Activated CD8-positive, alpha-beta memory T cell treated with anti-CD3 and anti-CD28 coated beads for 48 hours (primary cell): ENCODE measurements at places on chromosomes 12 and 14.
A peak's percentile ranks its signal among the peaks of the same experiment; 100 is the strongest.

DNA sequence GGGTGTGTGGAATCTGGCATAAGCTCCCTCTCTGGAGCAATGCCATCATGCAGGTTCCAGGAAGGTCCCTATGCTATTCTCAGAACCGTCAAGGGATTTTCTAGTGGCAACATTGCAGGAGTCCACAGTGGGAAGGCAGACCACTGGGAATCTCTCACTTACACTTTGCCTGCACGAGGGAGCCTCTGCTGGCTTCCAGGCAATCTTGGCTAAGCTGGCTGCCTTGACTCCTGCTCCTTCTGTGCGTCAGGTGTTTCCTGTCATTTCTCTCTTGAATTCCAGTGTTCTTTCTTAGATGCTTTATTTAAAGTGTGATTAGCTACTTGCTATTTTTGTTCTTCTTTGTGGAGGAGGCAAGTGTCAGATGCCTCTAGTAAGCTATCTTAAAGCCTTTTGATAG is 414.0 kb upstream of the ATP2B1 start:
- no peak for DNase-seq

DNA sequence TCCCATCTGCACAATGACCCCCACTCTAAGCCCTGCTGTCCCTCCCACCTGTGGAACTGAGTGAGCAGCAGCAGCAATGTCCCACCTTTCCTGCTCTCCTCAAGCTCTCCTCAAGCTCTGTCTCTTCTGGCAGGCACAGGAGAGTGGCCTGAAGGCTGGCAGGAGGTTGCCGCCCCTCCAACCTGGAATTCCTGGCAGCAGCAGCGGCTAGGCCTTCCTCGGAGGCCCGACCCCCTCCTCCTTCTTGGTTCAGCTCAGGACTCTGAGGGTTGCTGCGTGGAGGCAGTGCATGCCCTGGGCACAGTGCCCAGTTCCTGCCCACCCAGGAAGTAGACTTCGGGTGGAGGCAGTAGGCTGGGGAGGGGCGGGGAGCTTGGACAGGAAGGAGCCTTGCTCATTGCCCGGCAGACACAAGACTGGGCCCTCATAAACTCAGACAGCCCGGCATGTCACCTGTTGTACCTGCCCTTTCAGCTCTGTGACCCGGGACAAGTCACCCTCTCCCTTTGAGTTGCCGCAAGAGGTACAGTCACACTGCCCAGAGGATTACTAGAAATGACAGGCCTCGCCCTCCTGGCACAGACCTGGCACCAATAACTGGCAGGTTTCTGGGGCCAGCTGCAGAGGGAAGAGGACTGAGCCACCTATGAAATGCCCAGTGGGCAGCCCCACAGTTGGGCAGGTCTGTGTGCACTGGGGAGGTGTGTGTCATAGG is 2.1 kb upstream of the SERPINA1 start:
- no peak for DNase-seq

GRCh38 chr14:84535976-84536375 is 994.0 kb upstream of the FLRT2 start:
- DNase-seq: no peak

DNA sequence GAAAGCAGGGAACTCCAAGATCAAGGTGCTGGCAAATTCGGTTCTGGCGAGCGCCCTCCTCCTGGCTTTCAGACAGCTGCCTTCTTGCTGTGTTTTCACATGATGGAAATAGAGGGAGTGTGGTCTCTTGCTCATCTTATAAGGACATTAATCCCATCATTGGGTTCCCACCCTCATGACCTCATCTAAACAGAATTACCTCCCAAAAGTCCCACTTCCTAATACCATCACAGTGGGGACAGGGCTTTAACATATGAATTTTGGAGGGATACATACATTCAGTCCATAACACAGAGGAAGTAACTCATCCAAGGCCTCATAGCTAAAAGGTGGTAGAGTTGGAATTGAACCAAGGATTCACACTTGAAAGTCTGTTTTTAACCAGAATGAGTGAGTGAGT is 28.6 kb downstream of the DYRK2 start:
- no peak for DNase-seq

DNA sequence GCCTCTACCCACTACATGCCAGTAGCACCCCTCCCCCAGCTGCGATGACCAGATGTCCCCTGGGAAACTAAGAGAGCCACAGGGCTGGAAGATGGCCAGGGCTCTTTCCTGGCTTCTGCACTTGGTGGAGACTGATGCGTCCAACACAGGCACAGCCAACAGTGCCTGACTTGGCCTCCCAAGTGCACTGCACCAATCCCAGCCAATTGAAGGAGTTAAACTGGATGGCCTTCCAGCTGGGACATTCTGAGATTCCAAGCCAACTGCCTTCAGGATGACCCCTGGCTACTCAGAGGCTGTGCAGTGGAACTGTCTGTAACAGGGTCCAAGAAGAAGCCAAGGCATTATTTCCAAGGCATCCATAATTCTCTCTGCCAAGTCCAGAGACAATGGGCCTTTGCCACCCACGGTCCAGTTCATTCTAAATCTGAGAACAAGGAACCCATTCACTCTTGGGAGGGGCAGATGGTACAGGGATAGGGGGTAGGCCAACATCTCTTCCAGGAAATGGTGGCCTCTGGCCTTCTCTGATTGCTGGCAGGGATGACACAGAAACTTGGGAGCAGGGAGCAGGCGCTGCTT is 35.2 kb downstream of the PRIMA1 start:
- no peak for DNase-seq

DNA sequence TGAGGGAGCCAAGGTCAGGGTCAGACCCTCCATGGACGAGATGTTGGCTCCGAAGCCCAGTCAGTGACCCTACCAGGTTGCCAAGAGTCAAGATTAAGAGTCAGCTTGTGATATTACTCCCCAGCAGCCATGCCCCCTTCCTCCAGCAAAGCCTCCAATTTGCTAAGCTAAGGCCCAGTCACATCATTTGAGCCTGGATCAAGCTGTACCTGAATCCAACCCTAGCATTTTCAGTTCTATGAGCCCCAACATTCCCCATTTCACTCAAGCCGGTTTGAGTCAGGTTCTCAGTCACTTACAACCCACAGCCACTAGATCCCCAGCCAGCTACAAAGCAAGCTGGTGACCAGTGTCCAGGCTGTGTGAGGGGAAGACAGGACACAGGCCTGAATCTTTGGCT is 49.9 kb downstream of the SCARB1 start:
- DNase-seq: no peak

- DNase-seq: no peak
Observed at GRCh38 chr12:252636-253035, 10.0 kb downstream of the SLC6A13 start.

DNA sequence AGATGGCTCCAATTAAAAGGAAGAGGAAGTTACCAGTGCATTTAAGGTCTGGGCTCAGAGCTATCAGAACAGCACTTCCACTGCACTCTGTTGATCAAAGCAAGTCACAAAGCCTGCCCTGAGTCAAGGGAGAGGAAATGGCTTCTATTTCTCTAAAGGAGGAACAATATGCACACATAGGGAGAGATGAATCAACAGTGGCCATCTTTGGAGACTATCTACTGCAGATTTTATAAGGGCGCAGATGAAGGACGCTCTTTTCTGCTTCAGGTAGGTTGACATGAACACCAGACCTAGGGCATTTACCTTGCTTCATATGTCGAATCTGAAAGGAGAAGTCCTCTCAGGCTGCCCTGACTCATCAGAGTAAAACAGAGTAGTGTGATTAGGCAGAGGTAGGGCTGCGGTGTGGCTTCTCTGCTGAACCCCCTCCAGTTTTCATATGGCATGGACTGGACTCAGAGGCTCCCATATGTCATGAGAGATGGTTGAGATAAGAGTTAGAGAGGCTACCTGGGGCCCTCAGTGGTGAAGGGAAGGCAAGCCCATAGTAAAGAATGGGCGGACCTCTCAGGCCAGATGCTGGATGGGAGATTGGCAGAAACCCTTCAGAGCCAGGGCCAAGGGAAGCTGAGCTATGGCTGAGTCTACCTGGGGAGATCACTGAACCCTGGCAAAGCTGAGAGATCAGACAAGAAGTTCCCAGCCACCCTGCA is 84.4 kb downstream of the ARF6 start:
- no peak for DNase-seq

DNA sequence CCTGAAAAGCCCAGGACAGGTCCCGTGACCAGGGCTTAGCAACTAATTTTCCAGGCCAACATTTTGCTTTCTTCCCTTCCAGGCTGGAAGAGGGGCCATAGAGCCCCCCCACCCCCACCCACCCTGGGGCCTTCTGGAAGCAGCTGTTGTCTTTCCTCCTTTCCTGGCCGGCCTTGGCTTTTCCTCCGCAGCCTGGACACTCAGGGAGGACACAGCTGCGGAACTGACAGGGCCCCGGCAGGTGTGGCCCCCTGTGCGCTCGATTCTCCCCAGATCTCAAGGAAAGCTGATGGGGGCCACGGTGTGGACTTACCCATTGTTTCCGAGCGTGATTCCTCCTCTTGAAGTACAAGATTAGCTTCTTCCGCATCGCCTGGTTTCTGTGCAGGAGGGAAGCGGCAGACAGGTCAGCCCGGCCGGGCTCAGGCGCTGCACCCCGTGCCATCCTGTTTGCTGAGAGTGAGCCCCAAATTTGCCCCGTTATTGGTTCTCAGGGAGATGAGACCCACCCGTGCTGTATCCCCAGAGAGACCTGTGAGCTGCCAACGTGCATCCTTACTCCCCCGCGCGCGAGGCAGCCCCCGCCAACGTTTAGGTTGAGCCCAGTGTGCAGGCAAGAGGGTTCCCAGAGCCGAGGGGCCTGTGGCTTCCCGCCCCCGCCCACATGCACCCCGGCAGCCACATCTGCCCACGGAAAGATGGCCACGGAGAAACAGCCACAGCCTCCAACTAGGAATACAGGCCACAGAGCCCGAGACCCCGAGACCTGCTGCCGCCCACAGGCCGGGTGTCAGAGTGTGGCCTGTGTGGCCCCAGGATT is 129.6 kb downstream of the NCOR2 start:
- DNase-seq: no peak

- peak; percentile 22 for DNase-seq
Observed at GRCh38 chr14:20934148-20934762, 21.0 kb upstream of the RNASE2 start.

- DNase-seq: no peak
Observed at GRCh38 chr14:73272393-73272792, 35.1 kb downstream of the PAPLN start.

GRCh38 chr12:3607039-3607720 is 116.2 kb downstream of the PRMT8 start:
- no peak for DNase-seq

- DNase-seq: no peak
Observed at GRCh38 chr14:68172627-68173026, 353.0 kb downstream of the RAD51B start.

DNA sequence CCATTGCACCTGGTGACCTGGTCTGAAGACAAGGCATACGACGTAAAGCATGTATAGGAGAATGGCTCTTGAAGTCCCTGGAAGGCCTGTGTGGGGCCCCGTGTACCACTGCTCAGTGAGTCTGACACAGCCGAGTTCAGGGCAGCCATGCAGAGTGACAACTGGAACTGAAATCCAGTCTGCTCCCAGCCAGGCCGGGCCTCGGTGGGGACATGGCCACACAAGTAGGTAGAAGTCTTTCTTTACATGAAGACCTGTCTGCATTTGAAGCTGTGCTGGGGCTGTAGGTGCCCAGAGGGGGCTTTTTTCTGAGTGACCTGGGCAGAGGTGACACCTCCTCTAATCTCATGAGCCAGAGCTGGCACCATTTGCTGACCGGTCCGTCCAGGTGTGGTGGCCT is 35.7 kb downstream of the ADGRD1 start:
- DNase-seq: no peak

- no peak for DNase-seq
Observed at GRCh38 chr14:91214306-91214705, 30.2 kb downstream of the GPR68 start.

- no peak for DNase-seq
Observed at GRCh38 chr12:116878567-116879508, 2.4 kb downstream of the HRK start.

DNA sequence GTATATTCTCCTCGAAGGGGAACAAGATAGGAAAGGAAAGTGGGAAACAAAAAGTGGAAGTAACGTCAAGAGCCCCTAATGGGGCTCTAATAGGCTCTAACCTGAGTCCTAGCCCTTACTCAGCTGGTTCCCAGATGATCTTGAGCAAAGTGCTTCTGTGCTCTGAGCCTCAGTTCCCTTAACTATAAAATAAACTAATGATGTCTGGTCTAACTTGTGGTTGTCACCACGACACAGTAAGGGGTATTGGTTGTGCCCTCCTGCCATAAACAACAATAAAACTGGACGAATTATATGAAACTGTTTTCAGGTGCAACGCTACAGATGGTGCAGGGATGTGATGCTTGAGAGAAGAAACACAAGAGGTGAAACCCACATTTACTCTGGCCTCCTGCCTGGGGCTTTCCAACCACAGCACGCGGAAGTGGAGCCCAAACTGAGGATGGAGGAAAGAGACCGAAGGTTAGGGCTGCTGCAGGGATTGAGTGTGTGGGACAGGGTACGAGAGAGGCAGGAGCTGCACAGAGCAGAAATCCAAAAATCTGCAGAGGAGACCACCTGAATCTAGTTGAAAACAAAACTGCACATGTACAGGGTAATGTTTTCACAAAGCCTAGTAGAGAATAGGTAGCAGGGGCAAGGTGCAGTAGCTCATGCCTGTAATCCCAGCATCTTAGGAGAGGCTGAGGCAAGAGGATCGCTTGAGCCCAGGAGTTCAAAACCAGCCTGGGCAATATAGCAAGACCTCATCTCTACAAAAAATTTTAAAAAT is 45.6 kb upstream of the BCL2L14 start:
- DNase-seq: no peak

- DNase-seq: no peak
Observed at GRCh38 chr14:95527387-95528002, 7.4 kb upstream of the GLRX5 start.

DNA sequence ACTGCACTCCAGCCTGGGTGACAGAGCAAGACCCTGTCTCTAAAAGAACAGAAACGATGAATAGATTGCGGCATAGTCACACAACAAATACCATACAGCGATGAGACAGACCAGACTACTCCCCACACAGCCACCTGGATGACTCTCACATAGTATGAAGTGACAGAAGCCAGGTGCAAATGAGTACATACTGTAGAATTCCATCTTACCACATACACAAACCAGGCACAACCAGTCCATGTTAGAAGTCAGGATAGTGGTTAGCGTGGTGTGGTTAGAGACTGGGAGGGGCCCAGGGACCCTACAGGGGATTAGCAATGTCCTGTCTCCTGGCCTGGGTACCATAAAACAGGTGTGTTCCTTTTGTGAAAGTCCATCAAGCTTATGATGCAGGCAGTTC is 53.8 kb downstream of the FAM222A start:
- DNase-seq: no peak

DNA sequence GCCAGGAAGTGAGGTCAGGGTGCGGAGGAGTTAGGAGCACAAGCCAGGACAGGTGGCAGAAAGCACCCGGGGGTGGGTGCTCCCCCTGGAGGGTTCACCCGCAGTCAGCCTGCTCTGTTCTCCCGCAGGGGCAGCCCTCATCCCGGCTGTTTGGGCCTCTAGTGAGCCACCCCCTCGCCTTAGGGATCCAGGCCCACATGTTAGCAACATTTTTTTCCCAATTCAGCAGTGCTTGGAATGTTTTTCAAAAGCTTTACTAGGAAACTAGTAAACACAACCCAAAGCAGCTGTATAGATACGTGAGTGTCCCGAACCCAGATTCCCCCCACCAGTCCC is 28.5 kb upstream of the NXPH4 start:
- no peak for DNase-seq
